ENCODE measurements at places on chromosomes 7 and 10.

- DNase-seq: no peak
Observed at GRCh38 chr10:79255007-79255507, 92.2 kb upstream of the PPIF start.

DNA sequence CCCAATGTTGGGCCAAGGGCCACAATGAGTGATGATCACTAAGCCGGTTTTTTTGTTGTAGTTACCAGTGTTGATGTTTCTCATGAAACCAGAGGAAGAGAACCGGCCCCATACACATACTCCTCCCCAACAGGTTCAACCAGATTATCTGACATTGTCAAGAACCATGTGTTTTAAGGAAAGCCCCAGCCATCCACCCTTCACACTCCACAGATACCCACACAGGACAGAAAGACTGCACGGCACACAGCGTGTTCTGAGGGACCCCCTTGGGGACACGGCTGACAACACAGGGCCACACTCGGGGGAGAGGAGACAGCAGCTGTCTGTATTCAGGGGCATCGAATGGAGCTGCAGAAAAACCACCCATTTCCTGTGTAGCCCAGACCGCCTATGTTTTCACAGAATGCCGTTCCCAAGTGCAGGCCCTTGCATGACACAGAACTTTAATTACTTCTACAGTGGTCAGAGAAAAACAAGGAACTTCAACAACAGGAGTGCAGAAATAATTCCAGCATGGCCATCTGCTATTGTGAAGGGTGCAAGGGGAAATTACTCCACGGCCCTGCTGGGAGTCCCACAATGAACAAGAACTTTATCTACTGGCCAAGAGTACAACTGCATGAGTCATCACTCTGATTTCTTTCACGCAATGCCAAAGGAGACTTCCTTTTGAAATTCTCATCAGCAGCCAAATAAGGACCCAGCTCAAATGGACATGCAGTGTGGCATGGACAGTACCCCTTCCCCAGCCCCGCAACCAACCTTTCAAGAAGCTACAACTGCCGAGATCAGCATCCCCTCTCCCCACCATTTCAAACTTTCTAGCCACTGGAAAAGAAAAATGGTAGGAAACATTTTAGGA, 2.3 kb downstream of the KLF6 start:
- DNase-seq: peak; percentile 17

DNA sequence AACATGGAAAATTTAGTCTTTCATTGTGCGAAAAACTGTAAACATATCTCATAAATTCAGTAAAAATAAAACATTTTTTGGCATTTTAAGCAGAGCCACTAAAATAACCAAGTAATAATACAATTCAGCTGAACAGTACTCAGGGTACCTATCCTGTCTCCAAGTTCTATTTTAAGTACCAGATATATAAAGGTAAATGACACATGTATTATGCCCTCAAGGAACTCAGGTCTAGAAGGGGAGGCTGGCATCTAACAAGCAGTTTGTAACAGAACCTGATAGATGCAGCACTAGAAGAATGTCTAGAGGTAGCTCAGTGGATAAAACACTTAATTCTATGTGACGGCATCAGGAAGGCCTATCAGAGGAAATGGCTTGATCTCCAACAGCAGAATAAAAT, 112.2 kb downstream of the CRPPA start:
- DNase-seq: no peak

GRCh38 chr10:69262292-69262751, 16.0 kb upstream of the HK1 start:
- no peak for DNase-seq

DNA sequence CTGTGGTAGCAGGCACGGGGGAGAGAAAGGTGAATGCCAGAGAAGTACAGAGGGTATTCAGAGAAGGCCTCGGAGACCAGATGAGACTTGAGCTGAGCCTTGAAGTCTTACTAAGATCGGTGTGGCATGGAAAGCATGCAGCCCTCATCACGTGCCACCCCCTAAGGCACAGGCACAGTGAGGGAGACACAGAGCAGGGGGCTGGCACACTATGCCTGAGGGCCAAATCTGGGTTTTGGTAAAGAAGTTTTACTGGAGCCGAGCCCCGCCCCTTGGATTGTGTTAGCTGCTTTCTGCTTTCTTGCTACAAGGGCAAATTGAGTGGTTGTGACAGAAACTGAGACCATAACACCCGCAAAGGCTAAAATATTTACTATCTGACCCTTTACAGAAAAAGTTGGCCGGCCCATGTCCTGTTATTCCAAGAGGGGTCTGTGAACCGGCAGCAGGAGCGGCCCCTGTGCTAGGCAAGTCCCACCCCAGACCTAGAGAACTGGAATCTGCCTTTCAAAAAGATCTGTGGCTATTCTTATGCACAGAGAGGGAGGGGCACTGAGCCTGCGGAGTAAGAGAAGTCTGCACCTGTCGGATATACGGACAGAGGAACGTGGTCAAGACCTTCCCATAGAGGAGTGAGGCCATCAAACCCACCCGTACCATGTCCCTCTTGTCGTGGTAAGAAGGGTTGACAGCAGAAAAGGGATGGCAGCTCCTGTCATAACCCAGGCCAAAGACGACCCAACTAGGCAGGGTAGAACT, 109.3 kb upstream of the RHEB start:
- no peak for DNase-seq

DNA sequence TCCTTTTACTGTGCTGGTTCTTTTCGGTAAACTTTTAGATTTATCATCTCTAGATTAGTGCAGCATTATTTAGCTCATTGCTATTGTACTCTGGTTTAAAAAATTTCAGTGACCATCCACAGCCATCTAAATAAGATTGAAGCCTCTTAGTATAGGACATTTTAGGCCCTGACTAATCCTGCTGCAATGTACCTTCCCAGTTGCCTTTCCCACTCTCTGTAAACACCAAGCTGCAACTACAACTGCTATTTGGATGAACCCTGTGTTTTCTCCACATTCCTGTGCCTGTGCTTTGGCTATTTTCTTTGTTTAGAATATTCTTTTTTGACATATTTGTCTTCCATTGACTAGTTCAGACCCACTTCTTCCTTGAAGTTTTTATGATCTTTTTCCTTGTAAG, 314.6 kb downstream of the AUTS2 start:
- no peak for DNase-seq

DNA sequence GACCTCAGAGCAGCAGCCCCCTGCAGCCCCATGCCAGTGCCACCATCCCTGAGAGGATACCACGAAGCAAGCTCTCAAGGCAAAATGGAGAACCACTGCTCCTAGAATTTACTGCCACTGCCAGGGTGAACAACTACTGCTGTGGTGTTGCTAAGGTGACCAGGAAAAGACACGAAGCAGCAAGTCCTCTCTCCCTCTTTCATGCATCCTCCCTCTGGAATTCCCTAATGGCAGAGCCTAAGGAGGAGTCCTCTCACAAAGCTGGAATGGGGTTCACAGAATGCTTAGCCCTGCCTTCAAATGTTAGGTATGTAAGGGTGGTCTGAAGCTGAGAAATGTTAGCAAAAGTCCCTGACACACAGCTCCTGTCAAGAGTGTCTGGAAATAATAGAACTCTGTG, 35.8 kb upstream of the NPSR1 start:
- DNase-seq: no peak

DNA sequence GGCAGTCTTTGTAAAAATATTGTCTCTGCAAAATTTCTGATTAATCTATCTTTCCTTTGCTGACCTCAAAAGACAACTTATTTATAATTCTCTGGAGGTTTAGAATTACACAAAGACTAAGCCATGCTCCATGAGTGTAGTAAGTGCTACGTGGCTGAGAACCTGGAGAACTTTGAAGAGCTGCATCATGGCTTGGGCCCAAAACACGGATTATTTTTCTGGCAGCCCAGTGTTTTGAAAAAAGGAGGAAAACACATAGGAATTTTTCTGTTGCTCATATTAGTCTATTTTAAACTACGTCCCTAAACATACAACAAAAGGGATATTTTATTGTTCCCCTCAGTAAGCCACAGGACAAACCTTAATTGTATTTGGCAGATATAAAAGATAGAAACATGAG, 360.7 kb upstream of the MYO3A start:
- DNase-seq: no peak

GRCh38 chr10:7202793-7203355, 208.0 kb downstream of the SFMBT2 start:
- DNase-seq: no peak

- DNase-seq: peak; percentile 27
Observed at GRCh38 chr10:107813451-107814162, 649.1 kb upstream of the SORCS1 start.

DNA sequence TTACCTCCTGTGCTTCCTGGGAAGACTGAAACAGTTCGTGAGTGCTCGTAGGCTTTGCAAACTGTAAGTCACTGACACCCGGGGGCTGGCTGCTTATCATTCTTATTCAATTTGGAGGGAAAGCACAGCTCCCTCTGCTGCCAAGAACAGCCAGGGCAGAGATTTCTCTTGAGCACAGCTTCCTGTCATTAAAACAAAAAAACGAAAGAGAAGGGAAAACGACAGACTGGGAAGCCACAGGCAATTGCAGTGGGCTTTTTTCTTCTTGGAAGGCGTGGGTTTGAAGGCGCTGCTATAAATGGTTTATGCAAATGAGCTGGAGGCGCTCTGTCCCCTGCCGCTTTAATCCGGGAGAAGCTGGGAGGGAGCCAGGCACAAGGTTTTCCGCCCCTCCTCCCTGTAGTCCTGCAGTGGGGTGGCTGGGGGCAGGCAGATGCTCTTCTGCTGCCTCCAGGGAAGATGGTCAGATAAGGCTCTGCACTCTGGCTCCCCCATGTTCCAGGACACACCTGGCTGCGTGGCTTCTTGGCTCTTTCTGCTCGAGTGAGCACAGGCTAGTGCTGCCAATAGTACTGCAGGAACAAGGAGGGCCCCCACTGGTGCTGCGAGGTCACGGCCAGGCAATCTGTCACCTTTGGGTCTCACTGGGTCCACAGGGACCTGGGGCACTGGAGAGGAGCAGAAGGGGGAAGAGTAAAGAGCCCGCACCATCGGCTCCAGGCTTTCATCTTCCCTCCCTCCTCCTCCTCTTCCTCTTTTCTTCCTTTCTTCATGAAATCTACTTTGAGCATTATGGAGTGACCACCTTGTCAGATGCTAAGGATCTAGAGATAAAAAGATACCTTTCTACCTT, 49.5 kb downstream of the NEURL1 start:
- DNase-seq: peak; percentile 97
